NCI-H1092 treated with DMSO at 0.1 percent for 48 hours (cell line): ENCODE measurements at places on chromosomes 7 and 10.

DNA sequence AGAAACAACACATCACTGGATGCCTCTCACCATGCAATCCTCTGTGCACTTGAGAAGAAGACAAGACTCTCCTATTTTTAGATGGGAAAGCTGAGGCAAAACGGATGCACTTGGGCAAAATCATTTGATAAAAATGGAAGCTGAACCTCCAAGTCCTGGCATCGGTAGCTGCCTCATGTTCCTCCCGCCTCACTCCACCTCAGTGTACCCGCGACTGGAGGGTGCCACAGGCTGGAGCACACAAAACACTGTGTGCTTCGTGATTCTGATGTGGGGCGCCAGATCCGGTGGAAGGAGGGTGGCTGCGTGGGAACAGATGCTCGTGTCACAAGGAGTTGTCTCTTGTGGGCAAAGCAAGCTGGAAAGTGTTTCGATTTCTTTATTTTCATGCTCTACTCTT lies 41.3 kb downstream of the TAS2R41 start:
- no peak for DNase-seq

DNA sequence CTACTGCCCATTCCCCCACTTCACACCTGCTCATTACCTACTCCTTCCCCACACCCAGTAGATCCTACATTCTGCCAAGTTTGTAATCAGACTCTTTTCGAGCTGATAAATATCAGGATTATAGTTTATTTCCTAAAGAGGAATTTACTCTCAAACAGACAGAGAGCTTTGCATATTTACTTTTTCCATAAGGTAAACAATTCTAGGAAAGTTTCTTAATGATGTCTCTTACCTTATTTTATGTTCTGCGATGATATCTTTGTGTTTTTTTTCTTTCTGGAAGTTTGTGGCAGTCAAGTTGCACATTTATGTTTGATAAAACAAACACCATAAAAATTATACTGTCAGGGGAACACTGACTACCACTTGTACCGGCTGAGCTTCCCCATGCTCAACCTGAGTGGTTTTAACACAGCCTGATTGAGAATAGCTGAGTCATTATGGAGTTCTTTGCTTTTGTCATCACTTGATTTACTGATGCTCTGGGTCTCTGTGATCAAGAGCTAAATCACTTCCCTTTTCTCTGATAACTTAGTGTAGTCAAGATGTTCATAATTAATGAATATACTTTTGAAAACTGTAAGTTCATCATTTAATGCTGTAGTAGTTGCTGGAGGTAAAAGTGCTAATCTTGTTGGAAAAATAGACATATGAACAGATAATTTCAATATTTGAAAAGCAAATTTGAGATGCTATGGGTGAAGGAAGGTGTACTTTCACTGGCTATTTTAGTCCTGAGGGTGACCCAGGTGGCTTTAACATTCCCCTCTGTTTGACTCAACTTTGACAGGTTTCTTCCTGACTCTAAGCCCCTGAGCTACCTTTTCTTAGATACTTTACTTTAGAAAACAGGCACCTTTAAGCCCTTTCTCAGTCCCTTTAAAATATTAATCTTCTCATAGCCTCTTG lies 1034.5 kb upstream of the LRRTM3 start:
- no peak for DNase-seq

- no peak for DNase-seq
Measured at GRCh38 chr7:17489961-17490360, 191.5 kb downstream of the AHR start.

DNA sequence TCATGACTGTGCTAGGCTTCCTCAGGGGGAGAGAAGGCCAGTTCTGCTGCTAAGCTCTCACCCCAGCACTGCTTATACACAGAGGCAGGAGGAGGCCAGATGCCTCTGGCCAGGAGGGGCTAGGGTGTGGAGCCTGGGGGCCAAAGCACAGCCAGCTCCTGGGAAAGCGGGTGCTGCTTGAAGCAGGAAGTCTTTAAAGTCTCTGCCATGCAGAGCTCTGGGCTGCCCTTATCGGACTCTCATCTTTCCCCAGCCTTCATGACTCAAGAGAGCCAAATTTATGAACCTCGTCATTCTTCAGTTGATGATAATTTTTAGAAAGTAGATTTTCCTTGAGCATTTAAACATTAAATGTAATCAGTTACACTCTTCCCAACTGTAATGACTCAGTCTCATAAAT lies 11.2 kb upstream of the TSPAN14 start:
- DNase-seq = no peak
